NCI-H2227 treated with DMSO at 0.1 percent for 48 hours (cell line): ENCODE measurements at places on chromosomes 7 and 10.

DNA sequence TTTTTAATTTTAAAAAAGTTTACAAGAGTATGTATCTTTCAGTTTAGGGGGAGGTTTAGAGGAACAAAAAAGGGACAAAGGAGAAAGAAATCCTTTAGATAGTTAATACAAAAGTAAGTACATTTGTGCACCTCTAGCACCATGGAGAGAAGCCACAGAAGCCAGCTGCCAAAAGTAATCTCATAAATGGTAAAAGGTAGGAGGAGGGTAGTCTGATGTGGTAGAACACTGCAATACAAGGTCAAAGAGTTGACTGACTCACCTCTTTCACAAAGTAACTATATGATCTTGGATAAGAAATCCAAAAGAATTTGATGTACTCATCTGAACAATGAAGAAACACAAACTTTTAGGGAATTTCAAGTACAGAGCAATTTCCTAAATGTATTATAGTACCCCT is 68.1 kb downstream of the CNOT4 start:
- no peak for DNase-seq

DNA sequence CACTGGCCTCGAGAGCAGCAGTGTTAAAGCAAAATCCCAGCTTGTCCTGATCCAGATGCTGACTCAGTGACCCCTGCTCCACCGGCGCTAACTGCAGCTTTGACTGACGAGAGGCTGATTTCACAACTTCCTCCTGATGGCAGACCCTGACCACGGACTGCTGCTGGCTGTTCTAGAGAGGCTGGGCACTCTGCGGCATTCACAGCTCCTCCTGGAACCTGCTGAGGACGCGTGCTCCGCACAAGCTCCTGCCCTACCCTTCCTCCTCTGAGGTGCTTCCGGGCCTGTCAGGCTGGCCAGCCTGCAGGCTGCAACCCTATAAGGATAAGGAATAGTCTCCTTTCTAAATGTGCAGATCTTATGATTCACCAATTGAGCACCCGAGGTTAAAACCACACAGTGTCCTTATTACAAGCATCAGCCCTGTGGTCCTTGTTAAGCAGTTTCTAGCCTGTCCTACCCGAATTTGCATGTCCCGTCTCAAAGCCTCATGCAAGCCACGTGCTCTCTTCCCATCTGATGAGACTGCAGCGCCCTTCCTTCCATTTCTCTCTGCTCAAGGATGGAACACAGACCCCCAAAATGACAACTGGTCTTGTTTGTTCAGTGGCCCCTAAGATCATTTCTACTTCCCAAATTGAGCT is 35.5 kb upstream of the NCAPG2 start:
- DNase-seq = no peak

DNA sequence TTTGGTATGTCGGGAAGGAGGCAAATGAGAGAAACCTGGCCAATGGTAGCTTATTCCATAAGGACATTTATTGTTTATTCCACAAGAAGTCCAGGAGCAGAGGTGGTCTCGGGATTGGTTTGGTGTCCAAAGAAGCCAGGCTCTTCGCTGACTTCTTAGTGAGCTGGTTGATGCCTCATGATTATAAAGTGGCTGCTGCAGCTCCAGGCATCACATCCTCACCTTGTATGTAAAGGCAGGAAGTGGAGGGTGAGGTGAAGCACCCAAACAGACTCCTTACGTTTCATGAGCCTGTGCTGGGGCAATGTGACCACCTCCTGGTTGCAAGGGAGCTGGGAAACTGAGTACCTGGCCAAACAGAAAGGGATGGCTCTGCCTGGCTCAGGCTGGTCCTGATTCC is 92.4 kb downstream of the MYL10 start:
- no peak for DNase-seq

DNA sequence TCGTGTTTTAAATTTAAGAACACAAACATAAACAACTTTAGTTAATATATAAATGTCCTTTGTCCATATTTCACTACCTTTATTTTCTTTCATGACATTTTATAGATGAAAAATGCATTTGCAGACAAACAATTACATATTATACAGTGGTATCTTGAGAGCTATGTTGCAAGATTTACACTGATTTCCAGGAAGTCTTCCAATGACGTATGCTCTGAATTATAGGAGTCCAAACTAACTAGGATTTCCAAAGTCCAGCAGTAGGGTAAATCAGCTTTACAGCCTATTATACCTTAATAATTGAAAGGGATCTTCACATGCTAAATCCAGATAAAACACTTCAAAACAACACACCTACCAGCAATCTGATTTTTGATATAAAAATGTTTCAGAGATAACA is 69.4 kb downstream of the HYCC1 start:
- DNase-seq = no peak

DNA sequence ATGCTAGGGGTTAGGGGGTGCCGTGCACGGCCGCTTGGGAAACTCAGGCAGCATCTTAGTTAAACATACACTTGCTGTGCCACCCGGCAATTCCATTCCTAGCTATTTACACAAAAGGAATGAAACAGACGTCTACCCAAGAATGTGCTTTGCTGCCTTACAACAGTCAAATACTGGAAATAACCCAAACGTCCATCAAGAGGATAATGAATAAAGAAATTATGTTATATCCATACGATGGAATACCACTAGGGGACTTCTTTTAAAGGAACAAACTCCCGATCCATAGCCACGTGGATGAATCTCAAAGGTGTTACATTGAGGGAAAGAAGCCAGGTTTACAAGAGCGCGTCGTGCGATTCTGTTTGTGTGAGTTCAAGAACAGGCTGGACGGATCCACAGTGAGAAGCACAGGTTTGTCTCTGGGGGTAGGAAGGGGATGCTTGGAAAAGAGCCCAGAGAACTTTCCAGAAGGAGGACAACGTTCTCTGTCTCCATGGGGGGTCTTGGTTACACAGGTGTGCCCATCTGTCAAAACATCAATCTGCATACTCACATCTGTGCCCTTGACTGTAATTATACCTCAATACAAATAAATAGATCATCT is 41.8 kb downstream of the STK32C start:
- no peak for DNase-seq

- no peak for DNase-seq
Observed at GRCh38 chr7:20747001-20747400, 39.7 kb downstream of the SP8 start.
